Activated T-helper 1 cell treated with anti-CD3 and anti-CD28 coated beads, Interleukin-2, amount 50 U/mL, for 16 hours (primary cell): ENCODE measurements at places on chromosomes 1 and 21.

DNA sequence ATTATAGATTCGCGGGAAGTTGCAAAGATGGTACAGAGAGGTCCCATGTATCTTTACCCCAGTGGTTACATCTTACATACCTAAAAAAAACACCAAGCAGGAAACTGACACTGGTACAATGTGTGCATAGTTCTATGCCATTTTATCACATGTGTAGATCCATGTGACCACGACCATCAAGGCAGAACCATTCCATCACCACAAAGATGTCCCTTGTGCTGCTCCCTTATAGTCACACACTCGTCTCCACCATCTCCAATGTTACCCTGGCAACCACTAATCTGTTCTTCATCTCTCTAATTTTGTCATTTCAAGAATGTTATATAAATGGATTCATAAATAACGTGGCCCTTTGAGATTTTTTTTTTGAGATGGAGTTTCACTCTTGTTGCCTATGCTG, 156.9 kb upstream of the MAGI3 start:
- no peak for DNase-seq

DNA sequence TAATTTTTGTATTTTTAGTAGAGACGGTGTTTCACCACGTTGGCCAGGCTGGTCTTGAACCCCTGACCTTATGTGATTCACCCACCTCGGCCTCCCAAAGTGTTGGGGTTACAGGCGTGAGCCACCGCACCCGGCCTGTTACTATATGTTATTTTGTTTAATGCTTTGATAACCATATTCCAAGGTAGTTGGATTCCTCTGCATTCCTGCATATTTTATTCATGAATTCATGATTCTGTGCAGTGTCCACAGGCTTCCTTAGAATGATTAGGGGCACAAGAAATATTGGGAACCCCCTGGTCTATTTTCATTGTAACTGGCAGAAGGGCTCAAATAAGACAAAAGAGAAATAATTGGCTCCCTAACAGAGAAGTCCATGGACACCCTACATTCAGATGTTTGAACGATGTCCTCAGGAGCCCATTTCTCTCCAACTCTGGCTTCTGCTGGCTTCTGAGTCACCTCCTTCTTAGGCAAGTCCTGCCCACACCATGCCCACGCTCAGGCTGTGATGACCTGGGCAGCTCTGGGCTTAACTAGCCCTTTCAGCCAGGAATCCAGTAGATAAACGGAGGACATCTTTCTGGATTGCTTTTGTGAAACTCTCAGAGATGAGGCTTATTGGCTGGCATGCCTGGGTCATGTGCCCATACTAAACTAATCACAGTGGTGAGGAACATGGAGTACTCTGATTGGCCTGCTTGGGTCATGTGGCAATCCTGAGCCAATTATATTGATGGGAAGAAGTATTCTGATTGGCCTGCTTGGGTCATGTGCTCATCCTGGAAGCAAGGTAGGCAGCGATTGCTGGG, 32.6 kb downstream of the TNFRSF8 start:
- DNase-seq: no peak

GRCh38 chr1:14420686-14421085, 177.8 kb upstream of the KAZN start:
- DNase-seq: no peak

DNA sequence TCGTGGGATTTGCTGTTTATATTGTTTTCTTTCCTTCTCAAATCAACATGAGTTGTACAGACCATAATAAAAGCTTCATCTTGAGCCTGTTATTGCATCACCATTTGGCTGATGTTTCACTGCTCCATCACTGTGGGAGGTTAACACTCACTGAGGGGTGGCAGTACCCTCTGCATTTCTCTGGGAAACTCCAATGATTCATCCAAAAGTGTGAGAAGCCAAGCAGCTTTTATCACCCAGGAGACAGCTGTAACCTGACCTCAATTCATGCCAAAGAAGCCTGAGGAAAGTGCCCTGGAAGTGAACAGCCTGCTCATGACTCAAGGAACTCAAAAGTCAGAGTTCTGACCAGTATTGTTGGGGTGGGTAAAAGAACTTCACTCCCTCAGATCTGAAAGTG, 84.1 kb downstream of the GPR88 start:
- no peak for DNase-seq

- no peak for DNase-seq
Measured at GRCh38 chr1:18148461-18148860, 40.9 kb downstream of the IGSF21 start.

GRCh38 chr1:230883967-230884366, 15.6 kb upstream of the C1orf198 start:
- no peak for DNase-seq

DNA sequence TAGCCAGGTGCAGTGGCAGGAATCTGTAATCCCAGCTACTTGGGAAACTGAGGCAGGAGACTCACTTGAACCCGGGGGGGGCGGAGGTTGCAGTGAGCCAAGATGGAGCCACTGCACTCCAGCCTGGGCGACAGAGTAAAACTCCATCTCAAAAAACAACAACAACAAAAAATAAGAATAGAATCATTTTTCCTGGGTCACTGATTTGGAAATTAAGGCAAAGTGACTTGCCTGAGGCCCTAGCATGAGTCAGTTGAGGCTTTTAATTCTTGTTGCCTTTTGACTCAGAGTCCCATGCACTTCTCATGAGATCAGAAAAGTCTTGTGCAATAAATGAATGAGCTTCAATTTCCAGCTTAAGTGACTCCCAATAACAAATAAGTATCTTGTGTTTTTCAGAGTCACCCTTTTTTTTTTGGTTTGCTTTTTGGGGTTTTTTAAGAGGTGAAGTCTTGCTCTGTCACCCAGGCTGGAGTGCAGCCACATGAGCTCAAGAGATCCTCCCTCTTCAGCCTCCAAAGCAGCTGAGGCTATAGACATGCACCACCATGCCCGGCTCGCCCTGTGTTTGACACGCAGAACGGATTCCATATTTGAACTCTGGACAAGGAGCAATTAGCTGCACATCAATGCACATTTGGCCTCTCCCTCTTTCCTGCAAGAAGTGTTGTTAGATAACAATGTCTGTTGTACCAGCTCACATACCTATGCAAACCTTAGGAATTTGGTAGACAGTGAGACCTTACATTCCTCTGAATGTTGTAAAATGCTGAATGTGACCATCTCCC, 3.4 kb upstream of the PLEKHM2 start:
- no peak for DNase-seq
